ENCODE measurements at places on chromosomes 5 and 9.

GRCh38 chr5:55959208-55959607, 35.6 kb downstream of the IL6ST start:
- no peak overlapping the region for H3K4me3 ChIP-seq
- H3K36me3 ChIP-seq = peaks cover 14% of the 10 kb centered on the region
- DNase-seq = no peak

DNA sequence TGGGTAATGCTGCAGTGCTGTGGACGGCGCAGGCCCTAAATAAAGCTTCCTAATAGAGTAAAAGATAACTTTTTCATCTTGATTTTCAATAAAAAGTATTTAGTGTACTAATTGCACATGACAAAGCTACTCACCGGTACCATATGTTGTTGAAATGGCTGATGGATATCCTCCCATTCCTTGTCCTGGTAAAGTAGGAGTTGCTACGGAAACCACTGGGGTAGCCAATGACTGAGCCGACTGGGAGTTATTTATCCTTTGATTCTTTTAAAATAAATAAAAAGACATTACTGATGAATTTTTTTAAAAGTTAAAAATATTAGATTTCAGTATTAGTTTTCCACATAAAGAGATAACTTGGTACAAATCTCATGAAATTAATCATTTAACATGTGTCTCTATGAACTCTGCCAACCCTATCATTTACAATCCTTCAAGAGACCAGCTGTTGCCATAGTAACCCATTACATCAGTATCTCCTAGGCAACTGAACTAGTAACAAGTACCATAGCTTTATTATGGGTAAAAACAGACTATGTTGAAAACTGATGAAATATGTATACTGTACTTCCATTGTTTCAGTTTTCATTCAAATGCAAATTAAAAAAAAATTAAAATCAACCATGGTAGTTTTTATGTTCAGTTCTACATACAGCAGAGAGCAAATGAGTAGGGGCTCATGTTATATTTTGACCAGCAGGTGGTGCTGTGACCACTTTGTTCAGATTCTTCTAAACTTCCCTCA, 153.7 kb downstream of the MEF2C start:
- no peaks in the 10 kb centered on the region for H3K27me3 ChIP-seq
- H3K4me3 ChIP-seq = no peak overlapping the region
- H3K36me3 ChIP-seq = no peaks in the 10 kb centered on the region
- peak; percentile 51 for DNase-seq
- H3K27ac ChIP-seq = no peak overlapping the region

GRCh38 chr5:140342896-140343295, 3.5 kb downstream of the HBEGF start:
- peaks cover 48% of the 10 kb centered on the region for H3K4me1 ChIP-seq
- no peak for DNase-seq
- no peaks in the 10 kb centered on the region for H3K27me3 ChIP-seq
- no peak overlapping the region for H3K27ac ChIP-seq
- H3K4me3 ChIP-seq = peak overlapping the region; percentile 16
- H3K36me3 ChIP-seq = peaks cover 27% of the 10 kb centered on the region

GRCh38 chr9:112120439-112120925, 54.6 kb downstream of the SUSD1 start:
- peak; percentile 61 for DNase-seq
- H3K27me3 ChIP-seq = no peaks in the 10 kb centered on the region
- H3K27ac ChIP-seq = peak overlapping the region; percentile 72
- no peak overlapping the region for H3K4me3 ChIP-seq

Measured in astrocyte (in vitro differentiated cells and primary cell).